ENCODE measurements at places on chromosomes 4 and X.

DNA sequence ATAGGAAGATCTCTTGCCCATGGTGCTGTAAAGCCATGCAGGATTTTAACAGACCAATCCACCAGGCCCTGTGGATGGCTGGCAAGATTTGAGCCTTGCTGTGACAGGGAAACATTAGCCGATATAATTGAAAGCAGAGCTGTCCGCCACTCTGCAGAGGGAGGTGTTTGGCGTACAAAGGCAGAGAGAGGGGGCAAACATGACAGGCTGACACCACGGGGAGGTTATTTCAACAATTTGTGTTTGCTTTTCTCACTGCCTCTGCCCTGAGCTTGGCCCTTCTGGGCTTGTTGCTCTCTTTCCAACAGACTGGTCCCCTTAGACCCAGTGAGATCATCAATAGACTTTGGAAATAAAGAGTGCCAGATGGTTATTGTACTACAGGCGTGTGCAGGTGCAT lies 59.4 kb downstream of the CLNK start:
- DNase-seq, result no peak

GRCh38 chr4:92483341-92483740 lies 179.6 kb downstream of the GRID2 start:
- no peak for DNase-seq

DNA sequence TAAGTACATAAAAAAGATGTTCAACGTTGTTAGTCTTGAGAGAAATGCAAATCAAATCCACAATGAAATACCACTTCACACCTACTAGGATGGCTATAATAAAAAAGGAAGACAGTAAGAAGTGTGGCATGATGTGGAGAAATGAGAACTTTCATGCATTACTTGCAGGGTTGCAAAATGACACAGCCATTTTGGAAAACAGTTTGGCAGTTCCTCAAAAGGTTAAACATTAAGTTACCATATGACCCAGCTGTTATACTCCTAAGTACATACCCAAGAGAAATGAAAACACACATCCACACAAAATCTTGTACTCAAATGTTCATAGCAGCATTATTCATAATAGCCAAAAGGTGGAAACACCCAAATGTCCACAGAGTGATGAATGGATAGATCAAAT lies 25.8 kb upstream of the LIMCH1 start:
- no peak for DNase-seq

GRCh38 chr4:7960790-7961655 lies 21.4 kb upstream of the AFAP1 start:
- DNase-seq, result no peak

GRCh38 chr4:112523764-112524505 lies 8.0 kb upstream of the NEUROG2 start:
- peak; percentile 96 for DNase-seq

DNA sequence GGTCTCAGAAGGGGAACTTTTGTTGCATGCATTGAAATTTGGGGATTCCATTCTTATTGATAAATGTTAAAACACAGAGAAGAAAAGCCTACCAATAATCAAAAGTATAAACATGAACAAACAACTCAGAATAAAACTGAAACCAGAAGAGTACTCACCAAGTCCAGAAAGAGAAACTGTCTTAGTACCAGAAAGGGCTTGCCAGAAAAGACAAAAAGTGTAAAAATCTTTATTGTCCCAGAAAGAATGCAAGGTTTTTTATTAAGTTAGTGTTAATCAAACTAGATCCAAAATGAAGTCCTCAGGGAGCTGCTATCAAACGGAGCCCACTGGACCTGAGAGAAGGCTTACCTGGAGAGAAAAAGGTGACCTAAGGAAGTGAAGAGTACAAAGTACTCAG lies 897.5 kb downstream of the PCDH7 start:
- no peak for DNase-seq

DNA sequence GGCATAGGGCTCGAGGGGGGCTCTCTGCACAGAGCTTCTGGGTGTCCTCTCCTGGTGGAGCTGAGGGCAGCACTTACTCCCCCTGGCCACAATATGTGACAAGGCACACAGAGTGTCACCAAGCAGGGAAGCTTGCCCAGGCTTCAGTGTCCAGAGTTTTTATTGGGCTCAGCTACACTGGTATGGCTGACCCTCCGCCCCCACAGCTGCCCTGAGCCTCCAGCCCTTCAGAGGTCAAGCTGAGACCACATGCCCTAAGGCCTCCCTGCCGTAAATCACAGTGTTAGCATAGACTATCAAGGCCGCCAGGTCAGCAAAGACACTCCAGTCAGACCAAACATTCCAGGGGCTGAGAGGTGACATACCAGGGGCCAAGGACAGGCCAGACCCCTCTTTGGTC lies 59.0 kb downstream of the EVC start:
- DNase-seq, result no peak

- peak; percentile 38 for DNase-seq
Observed at GRCh38 chrX:2583194-2584162, 82.7 kb upstream of the DHRSX start.

DNA sequence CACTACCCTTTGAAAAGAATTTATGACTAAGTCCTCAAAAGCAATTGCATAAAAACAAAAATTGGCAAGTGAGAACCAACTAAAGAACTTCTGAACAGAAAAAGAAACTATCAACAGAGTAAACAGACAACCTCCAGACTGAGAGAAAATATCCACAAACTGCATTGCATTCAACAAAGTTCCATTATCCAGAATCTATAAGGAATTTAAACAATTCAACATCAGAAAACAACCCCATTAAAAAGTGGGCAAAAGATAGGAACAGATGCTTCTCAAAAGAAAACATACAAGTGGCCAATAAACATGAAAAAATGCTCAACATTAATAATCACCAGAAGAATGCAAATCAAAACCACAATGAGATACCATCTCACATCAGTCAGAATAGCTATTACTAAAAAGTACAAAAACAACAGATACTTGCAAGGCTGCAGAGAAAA lies 130.2 kb downstream of the GASK1B start:
- no peak for DNase-seq

DNA sequence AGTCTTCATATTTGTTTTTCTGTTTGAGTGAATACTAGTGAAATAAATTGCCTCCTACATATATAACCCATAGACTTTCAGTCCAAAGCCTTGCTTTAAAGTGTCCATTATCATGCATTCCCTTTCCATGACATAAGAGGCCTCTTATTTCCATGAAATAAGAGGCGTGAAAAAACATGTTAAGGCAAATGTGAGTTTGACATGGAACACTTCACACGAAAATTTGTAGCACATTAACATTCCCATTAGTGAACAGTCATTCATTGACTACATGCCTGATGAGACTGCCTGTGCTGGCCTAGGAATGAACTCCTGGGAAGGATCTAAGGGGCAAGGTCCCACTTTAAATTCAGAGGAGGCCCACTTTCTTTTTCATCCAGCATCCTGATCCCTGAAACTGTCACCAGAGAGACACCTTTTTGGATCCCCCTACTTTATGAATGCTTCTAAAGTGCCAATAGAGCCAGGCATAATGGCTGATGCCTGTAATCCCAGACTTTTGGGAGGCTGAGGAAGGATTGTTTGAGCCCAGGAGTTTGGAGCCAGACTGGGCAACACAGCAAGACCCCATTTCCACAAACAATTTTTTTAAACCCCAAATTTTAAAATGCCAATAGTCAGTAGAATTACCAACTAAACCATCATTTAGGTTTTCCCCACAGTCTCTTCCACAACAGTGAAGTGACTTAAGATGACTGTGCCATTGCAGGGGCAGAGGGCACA lies 6.7 kb downstream of the RTL8B start:
- no peak for DNase-seq

GRCh38 chr4:80489798-80490197 lies 154.3 kb downstream of the CFAP299 start:
- DNase-seq, result no peak

DNA sequence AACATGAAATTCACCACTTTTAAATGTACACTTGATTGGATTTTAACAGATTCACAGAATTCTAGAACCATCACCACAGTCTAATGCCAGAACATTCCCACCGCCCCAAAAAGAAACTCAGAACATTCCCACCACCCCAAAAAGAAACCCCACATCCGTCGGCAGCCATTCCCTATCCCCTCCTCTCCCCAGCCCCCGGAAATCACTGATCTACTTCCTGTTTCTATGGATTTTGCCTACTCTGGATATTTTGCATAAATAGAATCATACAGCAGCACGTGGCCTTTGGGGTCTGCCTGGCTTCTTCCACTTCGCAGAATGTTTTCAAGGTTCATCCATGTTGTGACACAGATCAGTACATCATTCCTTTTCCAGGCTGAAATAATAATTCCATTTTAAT lies 79.3 kb downstream of the PPP2R2C start:
- no peak for DNase-seq

DNA sequence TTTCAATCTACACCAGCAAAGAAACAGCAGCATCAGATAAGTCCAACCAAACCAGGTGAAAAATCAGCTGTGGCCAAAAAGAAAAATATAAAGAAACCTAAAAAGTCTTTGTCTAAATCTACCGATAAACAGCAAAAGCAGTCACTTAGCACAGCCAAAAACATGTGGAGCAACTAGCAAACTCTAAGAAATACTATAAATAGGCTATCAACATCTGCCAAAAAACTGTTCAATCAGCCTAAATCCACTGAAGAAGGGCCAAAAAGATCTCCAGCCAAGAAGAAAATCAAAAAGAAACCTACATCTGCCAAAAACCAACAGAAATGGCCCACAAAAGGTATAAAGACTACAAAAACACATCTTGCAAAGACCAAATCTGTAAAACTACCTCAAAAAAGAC lies 36.7 kb upstream of the CABS1 start:
- no peak for DNase-seq

- DNase-seq, result no peak
Observed at GRCh38 chrX:112197840-112198239, 115.3 kb upstream of the TRPC5 start.

DNA sequence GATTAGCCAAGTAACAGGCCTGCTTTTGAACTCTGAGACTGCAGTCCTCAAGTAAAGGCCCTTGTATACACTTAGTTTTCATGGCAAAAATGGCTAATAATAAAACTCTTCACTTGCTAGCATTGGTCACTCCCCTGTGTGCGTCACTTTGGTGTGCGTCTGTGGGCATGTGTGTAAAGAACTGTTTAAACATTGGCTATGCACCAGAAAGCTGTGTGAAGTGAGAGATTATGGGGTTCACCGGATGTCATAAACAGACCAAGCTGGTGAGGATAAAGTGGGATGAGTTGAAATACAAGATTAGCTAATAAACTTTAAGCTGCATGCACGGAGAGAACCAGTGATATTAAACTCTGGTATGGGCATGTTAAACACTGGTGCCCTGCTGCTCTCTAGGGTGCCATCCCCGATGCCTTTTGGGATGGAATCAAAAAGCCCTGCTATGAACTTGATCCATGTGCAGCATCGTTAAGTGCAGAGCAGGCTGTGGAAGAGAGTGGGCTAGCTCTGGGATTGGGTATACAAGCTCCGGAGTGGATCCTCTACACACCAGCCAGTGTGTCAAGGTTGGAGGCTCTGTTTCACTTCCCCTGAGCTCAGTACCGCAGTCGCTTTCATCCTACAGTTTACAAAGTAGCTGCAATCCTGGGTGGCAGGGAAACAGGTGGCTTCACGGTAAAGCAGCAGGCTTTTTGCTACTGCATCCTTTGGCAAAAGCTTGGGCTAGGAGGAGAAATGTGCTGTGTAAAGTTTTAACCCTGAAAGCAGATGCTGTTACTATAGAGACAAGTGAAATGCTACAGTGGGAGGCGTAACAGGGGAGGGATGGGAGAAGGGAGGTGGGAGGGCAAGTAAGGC lies 108.3 kb upstream of the SLC4A4 start:
- no peak for DNase-seq

- no peak for DNase-seq
Observed at GRCh38 chr4:184261246-184261645, 43.6 kb upstream of the ENPP6 start.

- no peak for DNase-seq
Observed at GRCh38 chrX:118682258-118683014, 45.0 kb upstream of the IL13RA1 start.

DNA sequence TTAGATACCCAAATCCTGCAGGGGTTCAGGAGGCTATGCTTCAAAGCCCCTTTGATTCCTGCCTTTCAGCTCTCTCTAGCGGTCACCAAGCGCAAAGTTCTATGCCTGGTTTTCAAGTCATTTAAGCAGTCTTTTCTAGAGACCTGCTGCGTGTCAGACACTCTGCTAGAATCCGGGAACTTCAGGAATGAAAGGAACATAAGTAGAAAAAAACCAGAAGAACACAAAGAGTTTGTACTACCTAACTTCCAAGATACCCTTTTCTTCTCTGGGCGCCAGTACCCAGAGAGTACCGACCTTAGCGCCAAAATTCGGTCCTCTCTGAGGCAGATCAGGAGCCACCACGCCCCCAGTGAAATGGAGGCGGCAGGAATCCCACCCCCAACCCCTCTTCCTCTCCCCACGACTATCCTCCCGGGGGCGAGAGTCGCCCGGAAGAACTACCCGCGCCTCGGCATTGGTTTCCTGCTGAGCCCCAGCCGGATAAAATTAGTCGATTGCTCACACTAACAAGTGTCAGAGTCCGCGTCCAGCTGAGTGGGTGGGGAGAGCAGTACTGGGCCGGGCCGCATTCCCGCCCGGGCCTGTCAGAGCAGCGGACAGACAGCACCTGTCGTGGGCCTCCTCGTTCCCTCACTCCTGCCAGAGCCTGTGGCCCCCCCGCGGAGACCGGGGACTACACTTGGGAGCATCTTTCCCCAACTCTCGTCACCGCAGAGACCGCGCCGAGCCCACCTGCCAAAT lies 78.8 kb downstream of the RLIM start:
- peak; percentile 55 for DNase-seq

GRCh38 chrX:49273181-49273727 lies 3.7 kb downstream of the PPP1R3F start:
- DNase-seq, result no peak

GRCh38 chrX:150358651-150359050 lies 4.5 kb upstream of the MAMLD1 start:
- DNase-seq, result no peak

GRCh38 chrX:118016422-118016821 lies 100.2 kb downstream of the KLHL13 start:
- DNase-seq, result no peak

DNA sequence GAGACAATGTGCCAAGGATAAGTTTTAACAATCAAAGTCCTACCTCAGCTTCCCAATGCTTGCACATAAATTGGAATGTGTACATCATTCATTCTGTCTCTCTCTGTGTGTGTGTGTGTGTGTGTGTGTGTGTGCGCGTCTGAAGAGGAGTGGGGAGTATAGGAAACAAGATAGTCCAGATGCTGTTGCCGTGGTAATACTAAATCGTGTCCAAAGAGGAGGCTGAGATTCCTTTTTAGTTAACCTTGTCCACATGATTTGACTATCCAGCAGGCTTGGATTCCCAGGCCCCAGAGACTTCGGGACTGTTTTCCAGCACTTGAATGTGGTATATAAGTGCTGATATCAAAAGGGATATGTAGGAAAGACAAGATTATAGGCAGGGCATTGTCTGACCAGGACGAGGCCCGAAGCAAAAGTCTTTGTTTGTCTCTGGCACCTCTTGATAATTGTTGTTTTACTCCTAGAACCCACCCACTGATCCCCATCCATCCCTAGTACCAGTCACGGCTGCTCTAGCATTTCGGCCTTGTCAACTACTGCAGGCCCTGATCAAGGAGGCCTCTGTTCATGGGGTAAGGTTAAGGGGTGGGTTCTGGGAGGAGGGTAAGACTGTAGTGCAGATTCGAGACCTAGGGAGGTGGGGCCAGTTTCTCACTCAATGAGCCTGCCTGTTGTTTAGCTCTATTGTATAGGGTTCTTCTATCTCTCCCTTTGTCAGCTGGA lies 3.9 kb downstream of the PLP1 start:
- no peak for DNase-seq

- DNase-seq, result no peak
Observed at GRCh38 chrX:101219864-101220346, 319 bp downstream of the DRP2 start.
